Panc1 (cell line): ENCODE measurements at places on chromosomes 7 and 10. TPM values are rescaled to one million over a fixed set of nuclear protein-coding genes. Genes with fewer than 3 reads are reported as not detected.

Gene NUB1
- total RNA-seq: 50.5 TPM

- H3K4me1 ChIP-seq: no peaks in the 10 kb centered on the region
- H3K4me3 ChIP-seq: no peak overlapping the region
- H3K27ac ChIP-seq: no peak overlapping the region
- DNase-seq: no peak
- H3K36me3 ChIP-seq: no peaks in the 10 kb centered on the region
These were observed 743.4 kb downstream of the TNS3 start for GRCh38 chr7:46838463-46838862.

DNA sequence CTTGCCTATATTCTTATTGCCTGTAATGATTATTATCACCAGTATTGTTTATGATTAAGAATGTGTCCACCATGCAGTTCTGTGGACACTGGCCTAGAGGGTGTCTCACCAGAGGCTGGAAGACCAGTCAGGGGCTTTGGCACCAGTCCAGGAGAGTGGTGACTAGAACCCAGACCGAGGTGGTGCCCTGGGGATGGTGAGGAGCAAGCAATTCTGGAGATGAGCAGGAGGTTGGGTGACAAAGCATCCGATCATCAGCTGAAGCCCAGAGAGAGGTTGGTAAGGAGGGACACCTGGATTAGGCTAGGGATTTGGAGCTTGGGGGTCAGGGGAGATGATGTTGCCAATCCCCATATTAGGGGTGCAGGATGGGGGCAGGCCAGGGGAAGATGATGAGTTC is 124.4 kb downstream of the EMX2 start:
- DNase-seq: no peak
- H3K27ac ChIP-seq: no peak overlapping the region
- no peak overlapping the region for H3K4me3 ChIP-seq
- H3K27me3 ChIP-seq: no peaks in the 10 kb centered on the region
- no peaks in the 10 kb centered on the region for H3K4me1 ChIP-seq

DNA sequence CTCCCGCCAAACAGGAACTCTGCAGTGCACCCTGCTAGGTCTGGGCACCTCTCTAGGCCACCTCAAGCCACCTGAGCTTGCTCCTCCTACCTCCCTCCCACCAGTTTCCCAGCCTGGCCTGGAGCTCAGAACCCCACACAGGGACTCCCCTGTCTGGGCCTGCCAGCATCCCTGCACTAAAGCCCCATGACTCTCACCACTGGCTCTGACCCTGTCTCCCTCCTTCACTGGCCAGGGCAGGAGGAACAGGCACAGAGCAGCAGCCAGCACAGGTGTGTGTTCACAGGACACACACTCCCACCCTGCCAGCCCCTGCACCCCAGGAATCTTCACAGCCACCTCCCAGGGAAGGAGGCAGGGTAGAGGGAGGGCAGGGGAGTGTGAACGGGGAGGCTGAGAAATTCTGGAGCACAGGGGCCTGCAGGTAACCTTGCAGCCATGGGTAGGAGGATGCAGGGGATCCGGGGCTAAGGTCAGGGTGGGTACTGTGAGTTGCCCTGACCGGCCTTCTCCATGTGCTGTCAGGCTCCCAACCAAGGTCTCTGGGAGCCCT is 13.9 kb upstream of the ANTXRL start:
- no peaks in the 10 kb centered on the region; the same call in 1 of the 2 replicates for H3K27me3 ChIP-seq
- no peak for DNase-seq
- H3K4me3 ChIP-seq: no peak overlapping the region
- H3K27ac ChIP-seq: no peak overlapping the region

- no peak for DNase-seq
- H3K36me3 ChIP-seq: no peaks in the 10 kb centered on the region
- no peak overlapping the region for H3K27ac ChIP-seq
- H3K27me3 ChIP-seq: peaks cover 11% of the 10 kb centered on the region
- no peak overlapping the region for H3K4me3 ChIP-seq
- no peaks in the 10 kb centered on the region for H3K4me1 ChIP-seq
These were observed 441.8 kb downstream of the RPS24 start for GRCh38 chr10:78475437-78475836.
